ENCODE measurements at places on chromosomes 2 and 18.

DNA sequence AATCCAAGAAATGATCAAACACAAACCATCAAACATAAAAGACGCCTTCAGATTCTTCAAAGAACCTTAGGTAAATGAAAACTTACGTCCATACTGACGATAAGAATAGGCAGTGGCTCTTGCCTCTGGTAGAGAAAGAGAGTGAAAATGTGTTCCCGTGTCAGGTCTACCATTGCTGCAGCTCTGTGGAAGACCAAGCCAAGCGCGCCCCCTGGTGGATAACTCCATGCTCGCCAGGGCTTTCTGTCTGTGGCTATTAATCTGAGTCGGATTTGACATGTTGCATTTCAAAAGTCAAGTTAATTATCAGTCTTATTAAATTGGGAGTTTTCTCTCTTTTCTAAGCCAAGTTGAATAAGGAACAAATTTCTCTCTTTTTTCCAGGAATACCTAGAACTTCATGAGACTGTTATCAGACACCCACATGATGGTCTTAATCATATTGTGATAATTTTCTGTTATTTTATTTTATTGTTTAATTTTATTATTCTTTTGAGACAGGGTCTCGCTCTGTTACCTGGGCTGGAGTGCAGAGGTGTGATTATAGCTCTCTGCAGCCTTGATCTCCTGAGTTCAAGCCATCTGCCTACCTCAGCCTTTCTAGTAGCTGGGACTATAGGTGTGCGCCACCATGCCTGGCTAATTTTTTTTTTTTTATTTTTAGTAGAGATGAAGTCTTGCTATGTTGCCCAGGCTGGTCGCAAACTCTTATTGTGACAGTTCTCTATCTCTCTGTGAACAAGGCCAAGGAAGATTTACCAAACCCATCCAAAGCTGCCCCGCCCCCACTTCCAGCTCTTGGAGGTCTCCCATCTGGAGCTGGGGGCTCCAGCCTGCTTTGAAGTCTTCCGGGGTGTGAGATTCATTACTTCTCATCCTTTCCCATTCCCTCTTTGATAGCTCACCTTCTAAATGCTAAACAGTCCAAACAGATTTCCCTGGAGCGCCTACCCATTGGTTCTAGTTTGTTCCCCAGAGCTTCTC lies 15.8 kb upstream of the ZAP70 start:
- DNase-seq, result peak; percentile 78

GRCh38 chr2:216082805-216083204 lies 1.1 kb downstream of the TMEM169 start:
- peak; percentile 69 for DNase-seq

GRCh38 chr2:40130251-40130994 lies 321.5 kb downstream of the SLC8A1 start:
- no peak for DNase-seq

GRCh38 chr2:181715033-181715630 lies 34.8 kb upstream of the NEUROD1 start:
- DNase-seq, result peak; percentile 97

DNA sequence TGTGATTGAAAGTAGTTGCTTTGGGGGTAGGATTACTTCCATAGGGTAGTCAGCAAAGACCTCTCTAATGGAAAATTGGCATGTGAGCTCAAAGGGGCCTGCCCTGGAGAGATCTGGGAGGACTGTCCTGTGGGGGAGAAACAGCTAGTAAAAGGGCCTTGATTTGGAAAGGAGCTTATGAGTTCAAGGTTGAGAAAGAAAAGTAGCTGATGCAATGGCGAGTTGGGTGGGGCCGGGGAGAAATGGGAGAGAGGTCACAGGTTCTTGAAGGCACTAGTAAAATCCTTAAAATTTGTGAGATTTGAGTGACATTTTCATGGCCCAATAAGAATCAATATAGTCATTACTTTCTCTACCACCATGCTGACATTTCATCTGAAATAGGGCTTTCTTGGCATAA lies 82.0 kb upstream of the CCDC195 start:
- DNase-seq, result no peak

DNA sequence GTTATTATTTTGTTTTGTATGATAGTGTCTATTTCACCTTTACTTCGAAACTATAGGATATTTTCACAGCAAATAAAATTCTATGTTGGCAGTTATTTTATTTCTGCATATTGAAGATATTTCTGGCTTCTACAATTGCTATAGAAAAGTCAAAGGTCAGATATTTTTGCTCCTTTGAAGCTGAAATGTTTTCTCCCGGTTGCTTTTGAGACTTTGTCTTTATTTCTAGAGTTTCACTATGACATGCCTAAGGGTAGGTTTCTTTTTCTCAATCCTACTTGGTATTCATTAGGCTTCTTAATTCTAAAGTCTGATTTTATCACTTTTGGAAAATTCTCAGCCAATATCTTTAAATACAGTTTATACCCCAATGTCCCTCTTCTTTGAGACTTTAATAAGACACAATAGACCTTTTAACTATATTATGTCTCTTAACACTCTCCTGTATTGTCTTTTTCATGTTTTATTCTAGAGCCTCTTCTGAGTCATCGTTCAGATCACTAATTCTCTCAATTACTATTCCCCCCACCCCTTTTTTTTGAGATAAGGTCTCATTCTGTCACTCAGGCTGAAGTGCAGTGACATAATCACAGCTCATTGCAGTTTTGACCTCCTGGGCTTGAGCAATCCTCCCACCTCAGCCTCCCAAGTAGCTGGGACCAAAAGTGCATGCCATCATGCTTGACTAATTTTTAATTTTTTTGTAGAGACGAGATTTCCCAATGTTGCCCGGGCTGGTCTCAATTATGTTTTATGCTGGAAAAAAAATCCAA lies 50.5 kb downstream of the USP37 start:
- DNase-seq, result no peak

DNA sequence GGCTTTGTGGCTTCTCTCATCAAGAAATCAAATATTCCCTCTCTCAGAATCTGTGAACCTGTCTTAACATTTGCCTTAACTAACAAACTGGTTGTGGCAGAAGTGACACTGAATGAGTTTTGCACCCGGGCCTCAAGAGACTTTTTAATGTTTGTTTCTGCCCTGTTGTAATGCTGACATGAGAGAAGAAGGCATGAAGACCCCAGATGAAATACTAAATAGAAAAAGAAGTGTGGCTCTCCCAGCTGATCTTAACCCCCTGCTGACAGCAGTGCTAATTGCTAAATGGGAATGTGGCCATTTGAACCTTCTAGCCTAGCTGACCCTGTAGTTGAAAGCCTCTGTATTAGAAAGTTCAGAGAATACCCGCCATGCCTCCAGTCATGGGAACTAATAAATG lies 261.2 kb downstream of the CTNNA2 start:
- DNase-seq, result no peak

- DNase-seq, result no peak
Measured at GRCh38 chr2:169546756-169547155, 26.9 kb downstream of the FASTKD1 start.

GRCh38 chr18:51907687-51908597 lies 432.1 kb upstream of the DCC start:
- DNase-seq, result no peak

DNA sequence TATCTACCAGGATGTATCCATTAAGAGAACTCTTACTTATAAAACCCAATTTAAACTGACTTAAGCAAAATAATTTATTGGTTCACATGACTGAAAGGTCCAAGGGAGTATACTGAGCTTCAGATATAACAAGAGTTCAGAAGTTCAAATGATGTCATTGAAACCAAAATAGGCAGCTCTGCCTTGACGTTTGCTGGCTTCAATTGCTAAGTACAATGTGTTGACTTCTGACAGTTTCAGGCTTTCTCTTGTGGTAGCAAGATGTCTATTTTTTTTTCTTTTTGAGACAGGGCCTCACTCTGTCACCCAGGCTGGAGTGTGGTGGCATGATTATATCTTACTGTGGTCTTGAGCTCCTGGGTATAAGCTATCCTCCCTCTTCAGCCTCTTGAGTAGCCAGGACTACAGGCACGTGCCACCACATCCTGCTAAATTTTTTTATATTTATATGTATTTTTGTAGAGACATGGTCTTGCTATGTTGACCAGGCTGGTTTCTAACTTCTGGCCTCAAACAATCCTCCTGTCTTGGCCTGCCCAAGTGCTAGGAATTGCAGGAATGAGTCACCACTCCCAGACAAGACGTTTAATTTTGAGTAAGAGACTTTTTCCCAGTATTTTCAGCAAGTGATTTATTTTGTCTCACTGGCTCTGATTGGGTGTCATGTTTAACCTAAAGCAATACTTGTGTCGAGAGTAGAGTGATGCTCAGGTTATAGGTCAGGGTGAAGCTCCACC lies 184.8 kb downstream of the NR4A2 start:
- DNase-seq, result no peak

DNA sequence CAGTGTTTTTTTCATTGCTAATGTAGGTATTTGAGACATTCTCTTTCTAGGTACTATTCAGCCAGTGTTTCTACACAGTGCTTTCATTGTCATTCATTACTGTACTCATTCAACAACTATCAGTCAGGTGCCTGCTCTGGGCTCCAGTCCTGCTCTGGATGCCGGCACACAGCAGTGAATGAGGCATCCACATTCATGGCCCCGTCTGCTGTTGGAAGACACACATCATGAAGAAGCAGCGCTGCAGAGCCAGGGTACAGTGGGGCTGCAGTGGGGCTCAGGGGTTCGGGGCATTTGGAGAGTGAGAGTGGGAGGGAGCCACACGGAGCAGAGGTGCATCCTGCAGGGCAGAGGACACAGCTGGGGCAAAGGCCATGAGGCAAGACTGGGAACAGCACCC lies 737.2 kb upstream of the RAB6C start:
- no peak for DNase-seq

GRCh38 chr2:205744074-205744591 lies 61.8 kb downstream of the NRP2 start:
- no peak for DNase-seq

- DNase-seq, result no peak
Measured at GRCh38 chr2:114821055-114821454, 378.6 kb downstream of the DPP10 start.

GRCh38 chr18:79395308-79395640 lies 456 bp upstream of the NFATC1 start:
- DNase-seq, result no peak

- DNase-seq, result no peak
Measured at GRCh38 chr18:76572518-76573247, 77.6 kb upstream of the ZNF516 start.

DNA sequence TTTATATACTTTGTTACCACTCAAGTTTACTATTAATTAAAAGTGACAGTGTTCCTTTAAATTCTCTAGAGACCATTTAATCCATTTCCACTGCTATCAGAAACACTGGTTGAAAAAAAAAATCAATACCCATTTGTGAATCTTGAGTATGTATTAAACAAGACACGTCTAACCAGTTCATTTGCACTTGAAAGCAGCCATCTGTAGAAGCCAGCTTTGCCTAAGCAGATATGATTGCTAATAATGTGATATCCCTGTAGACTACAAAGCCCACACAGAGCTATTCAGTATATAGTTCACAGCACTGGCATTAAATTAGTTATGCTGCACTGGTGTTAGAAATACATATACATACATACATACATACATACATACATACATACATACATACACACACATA lies 111.8 kb upstream of the SP3 start:
- DNase-seq, result peak; percentile 15
